MG63 (cell line): ENCODE measurements at places on chromosomes 3 and 15. TPM values are rescaled to one million over a fixed set of nuclear protein-coding genes. Genes with fewer than 3 reads are reported as not detected.

CLDN18 gene
- not detected in 2 replicates for total RNA-seq

CDHR4 gene
- total RNA-seq, result 0.10 TPM in 1 of 2 replicates, not detected in the other

CIDEC gene
- total RNA-seq, result not detected in 2 replicates

CNTN3 gene
- total RNA-seq, result 0.07 and 3.7 TPM in 2 replicates

VEPH1 gene
- total RNA-seq, result not detected in 2 replicates

ZNF660 gene
- not detected in 2 replicates for total RNA-seq

NR2E3 gene
- 0.43 TPM in 1 of 2 replicates, not detected in the other for total RNA-seq

SV2B gene
- not detected in 2 replicates for total RNA-seq

CADM2 gene
- total RNA-seq, result not detected in 2 replicates

AGBL1 gene
- not detected in 2 replicates for total RNA-seq

CPA3 gene
- 1.3 TPM in 1 of 2 replicates, not detected in the other for total RNA-seq

HIGD2B gene
- not detected in 2 replicates for total RNA-seq

SEMA3B gene
- 9.7 and 13.4 TPM in 2 replicates for total RNA-seq

SRGAP3 gene
- total RNA-seq, result 0.07 and 0.25 TPM in 2 replicates

IGSF11 gene
- 0.20 TPM in 1 of 2 replicates, not detected in the other for total RNA-seq

DAPK2 gene
- total RNA-seq, result 1.3 and 3.5 TPM in 2 replicates

MGLL gene
- total RNA-seq, result 28.8 and 29.0 TPM in 2 replicates

TMIE gene
- not detected in 2 replicates for total RNA-seq

CD96 gene
- not detected in 2 replicates for total RNA-seq

MORC1 gene
- not detected in 2 replicates for total RNA-seq

INSYN1 gene
- 15.2 and 21.2 TPM in 2 replicates for total RNA-seq

SLC15A2 gene
- total RNA-seq, result not detected in 2 replicates

RAB11A gene
- 306 and 514 TPM in 2 replicates for total RNA-seq

ACKR2 gene
- total RNA-seq, result not detected in 2 replicates

PIF1 gene
- 8.1 and 8.5 TPM in 2 replicates for total RNA-seq

NSMCE3 gene
- 5.6 and 9.0 TPM in 2 replicates for total RNA-seq

RASL12 gene
- total RNA-seq, result 2.7 and 4.7 TPM in 2 replicates

MTHFS gene
- 72.8 and 225 TPM in 2 replicates for total RNA-seq

BNC1 gene
- 23.5 and 28.6 TPM in 2 replicates for total RNA-seq

GHSR gene
- not detected in 2 replicates for total RNA-seq

DET1 gene
- 2.0 and 4.0 TPM in 2 replicates for total RNA-seq

NPAP1 gene
- not detected in 2 replicates for total RNA-seq

WDR5B gene
- 9.2 and 10.5 TPM in 2 replicates for total RNA-seq

SCG5 gene
- not detected in 2 replicates for total RNA-seq

SPSB4 gene
- total RNA-seq, result 0.23 and 1.2 TPM in 2 replicates

DGKG gene
- total RNA-seq, result 0.12 and 2.6 TPM in 2 replicates

SAMD7 gene
- not detected in 2 replicates for total RNA-seq

CYP19A1 gene
- 0.69 TPM in 1 of 2 replicates, not detected in the other for total RNA-seq

AADACL2 gene
- total RNA-seq, result not detected in 2 replicates

ACOX2 gene
- 18.7 and 23.4 TPM in 2 replicates for total RNA-seq

GOLGA6L7 gene
- not detected in 2 replicates for total RNA-seq

KLHL6 gene
- total RNA-seq, result not detected in 2 replicates
